ENCODE measurements at places on chromosomes 4 and X.

DNA sequence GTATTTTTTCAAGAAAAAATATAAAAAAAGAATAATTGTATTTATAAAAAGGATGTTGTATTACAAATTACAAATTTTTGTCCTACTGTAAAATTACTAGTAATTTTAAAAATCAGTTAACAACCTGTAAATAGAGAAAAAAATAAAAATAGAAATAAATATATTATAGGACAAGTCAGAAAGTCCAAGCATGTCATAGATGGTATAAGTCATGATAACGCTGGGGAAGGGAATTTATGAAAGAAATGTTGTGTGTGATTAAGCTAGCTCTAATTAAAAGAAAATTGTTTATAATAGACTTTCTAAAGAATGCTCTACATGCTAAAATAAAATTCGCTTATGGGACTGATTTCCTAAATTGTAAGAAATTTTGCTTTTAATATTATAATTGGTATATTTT lies 2329.9 kb downstream of the ARAP2 start:
- DNase-seq: no peak

- DNase-seq: no peak
These were observed 37.7 kb downstream of the ZCCHC12 start for GRCh38 chrX:118861338-118861737.

- DNase-seq: peak; percentile 98
These were observed 179.6 kb downstream of the SHROOM3 start for GRCh38 chr4:76614589-76614988.

GRCh38 chr4:141020801-141021261 lies 112.4 kb downstream of the RNF150 start:
- peak; percentile 69 for DNase-seq

- DNase-seq: no peak
These were observed 36.5 kb downstream of the PTPN13 start for GRCh38 chr4:86630629-86631028.

DNA sequence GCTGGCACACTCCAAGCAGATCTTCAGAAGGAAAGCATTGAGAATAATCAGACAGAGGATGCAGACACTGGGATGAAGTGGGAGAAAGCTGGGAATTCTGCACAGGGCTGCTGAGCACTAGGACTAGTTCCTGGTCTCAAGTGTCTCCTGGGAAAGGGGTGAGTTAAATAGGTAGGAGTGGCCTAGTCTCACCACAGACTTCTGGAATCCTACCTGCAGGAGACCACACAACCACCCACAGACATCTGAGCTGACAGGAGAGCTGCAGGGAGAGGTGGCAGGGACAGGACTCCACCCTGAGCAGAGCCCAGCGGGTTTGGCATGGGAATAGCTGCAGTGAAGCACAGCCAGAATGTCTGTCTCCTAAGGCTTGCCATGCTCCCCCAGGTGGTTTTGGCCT lies 95.1 kb upstream of the GALNTL6 start:
- no peak for DNase-seq

DNA sequence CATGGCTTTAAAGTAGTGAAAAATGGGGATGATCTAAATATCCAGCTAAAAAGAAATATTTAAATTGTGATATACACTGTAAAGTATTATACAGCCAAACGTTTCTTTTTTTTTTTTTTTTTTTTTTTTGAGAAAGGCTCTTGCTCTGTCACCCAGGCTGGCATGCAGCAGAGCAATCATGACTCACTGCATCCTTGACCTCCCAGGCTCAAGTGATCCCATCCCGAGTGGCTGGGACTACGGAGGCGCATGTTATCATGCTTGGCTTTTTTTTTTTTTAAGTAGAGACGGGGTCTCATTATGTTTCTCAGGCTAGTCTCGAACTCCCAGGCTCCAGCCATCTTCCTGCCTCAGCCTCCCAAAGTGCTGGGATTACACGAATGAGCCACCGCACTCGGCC lies 17.1 kb downstream of the SMIM14 start:
- peak; percentile 84 for DNase-seq

- peak; percentile 20 for DNase-seq
These were observed 71.1 kb upstream of the ZCCHC13 start for GRCh38 chrX:74232859-74233258.

DNA sequence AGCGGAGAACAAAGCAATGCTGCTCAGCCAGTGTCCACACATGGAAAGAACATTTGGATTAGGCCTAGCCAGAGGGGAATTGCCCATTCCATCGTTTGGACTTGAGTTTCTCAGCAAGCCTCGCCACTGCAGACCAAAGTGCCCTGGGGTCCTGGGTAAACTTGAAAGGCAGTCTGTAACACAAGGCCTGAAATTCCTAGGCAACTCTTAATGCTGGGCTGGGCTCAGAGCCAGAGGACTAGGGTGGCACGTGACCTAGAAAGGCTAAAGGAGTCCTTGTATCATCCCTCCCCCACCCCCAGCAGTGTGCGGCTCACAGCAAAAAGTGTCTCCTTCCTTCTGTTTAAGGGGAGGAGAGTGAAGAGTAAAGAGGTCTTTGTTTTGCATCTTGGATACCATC lies 210.4 kb upstream of the ARX start:
- no peak for DNase-seq

DNA sequence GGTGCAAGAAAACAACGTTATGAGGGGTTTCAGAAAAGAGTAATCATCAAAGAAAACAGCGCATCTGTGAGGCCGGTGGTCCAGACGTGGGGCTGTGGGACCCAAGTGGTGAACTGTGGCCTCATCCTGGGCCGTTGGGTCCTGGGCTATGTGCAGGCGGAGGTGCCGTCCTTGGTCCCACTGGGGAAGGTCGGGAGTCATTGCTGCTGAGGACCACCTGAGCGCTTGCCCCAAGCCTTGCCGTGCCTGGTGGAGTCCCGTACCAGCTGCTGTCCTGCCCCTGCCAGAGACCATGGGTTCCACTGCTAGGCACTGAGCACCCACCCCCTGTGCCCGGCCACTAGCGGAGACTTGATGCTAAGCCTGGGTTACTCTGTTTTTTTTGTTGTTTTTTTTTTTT lies 25.5 kb upstream of the UVSSA start:
- no peak for DNase-seq

GRCh38 chr4:108601532-108601931 lies 18.8 kb upstream of the RPL34 start:
- DNase-seq: no peak

GRCh38 chr4:40322811-40323210 lies 12.3 kb upstream of the CHRNA9 start:
- DNase-seq: peak; percentile 12

DNA sequence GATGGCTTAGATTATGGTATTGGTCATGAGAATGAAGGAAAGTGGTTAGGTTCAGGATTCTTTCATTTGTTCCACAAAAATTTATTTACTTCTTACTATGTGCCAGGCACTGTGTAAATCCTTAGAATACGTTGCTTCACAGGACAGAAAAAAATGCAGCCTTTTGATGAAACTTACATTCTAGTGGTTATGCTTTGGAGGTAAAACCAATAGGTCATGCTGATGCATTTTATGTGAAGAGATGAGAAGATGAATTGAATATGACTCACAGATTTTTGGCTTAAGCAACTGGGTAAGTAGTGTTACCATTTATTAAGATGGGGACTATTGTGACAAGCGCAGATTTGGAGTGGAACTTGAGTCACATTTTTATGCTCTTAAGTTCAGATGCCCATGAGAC lies 165.3 kb downstream of the GLRA2 start:
- DNase-seq: no peak

DNA sequence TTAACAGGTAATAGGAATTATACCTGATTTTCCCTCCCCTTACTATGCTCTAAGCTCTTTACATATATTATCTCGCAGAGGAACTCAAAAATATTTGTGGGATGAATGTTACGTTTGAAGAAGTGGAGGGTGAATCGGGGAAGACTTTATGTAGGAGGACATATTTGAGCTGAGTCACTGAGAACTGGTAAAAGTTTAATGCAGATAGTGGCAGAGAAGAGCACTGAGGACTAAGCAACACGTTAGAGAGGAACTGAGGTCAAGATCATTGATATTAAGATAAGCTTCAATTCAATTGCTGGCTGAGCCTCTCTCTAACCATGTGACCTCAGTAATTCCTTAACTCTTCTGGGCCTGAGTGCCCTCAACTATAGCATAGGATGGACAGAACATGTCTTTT lies 26.4 kb upstream of the ELOVL6 start:
- no peak for DNase-seq

DNA sequence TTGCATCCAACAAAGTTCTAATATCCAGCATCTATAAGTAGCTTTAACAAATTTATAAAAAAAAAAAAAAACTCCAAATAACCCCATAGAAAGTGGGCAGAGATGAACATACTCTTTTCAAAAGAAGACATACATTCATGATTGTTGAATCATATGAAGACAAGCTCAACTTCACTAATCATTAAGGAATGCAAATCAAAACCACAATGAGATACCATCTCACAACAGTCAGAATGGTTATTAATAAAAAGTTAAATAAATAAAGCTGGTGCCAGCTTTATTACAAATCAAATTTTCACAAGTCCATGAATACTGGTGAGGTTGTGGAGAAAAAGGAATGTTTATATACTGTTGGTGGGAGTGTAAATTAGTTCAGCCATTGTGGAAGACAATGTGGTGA lies 592.0 kb downstream of the IQCM start:
- DNase-seq: no peak

DNA sequence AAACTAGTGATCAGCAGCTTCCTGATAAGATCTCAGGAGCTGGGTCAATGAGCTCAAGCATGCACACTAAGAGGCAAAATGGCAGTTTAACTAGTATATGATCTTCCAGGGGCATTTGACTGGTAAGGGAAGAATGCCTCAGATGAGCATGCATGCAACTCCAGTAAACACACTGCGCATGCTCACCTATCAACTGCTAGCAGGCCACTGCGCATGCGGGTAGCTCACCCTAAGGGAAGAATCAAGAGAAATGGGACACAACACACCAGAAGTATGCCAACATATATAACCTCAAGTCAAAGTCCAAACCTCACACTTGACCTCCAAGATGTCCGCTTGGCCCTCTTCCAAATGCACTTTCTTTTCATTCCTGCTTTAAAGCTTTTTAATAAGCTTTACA lies 1004.0 kb downstream of the ADGRL3 start:
- DNase-seq: no peak

GRCh38 chr4:56477192-56477702 lies 9.8 kb downstream of the SRP72 start:
- DNase-seq: no peak

- DNase-seq: no peak
These were observed 37.9 kb downstream of the EREG start for GRCh38 chr4:74402692-74403456.

GRCh38 chr4:123340381-123340701 lies 56.3 kb upstream of the SPRY1 start:
- peak; percentile 84 for DNase-seq

DNA sequence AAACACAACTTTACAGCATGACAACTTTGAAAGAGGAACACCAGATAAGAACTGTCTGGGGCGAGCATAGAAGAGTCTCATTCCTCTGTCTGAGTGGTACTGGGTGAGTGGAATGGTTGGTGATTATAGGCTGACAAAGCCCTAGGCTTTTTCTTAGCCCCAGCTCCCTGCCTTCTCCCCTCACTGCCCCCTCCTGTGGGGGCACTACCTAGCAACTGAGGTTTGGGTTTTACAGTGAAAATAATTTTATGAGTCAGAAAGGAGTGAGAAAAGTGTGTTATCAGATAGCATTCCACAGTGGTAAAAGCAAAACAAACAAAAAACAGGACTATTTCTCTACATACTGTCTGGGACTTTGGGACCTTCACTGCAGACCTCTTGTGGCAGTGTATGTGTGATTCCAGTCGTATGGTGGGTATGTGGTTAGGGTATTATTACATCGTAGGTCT lies 10.5 kb upstream of the TMEM165 start:
- no peak for DNase-seq

All from fibroblast of gingiva (primary cell).